NCI-H1930 (cell line): ENCODE measurements at places on chromosomes 11 and 22.

- no peak for DNase-seq
Observed at GRCh38 chr22:48579928-48580309, 1247.8 kb downstream of the BRD1 start.

- DNase-seq, result no peak
Observed at GRCh38 chr11:13019313-13019712, 10.2 kb downstream of the RASSF10 start.

- peak; percentile 55 for DNase-seq
Observed at GRCh38 chr22:29306175-29306834, at the start of gene GAS2L1. Gene GAS2L1, plus strand, starts transcription at chr22:29306650. Its CDS starts 1,456 bp downstream, at chr22:29308106.

GRCh38 chr11:129866311-129866710 lies 29.1 kb downstream of the NFRKB start:
- no peak for DNase-seq

DNA sequence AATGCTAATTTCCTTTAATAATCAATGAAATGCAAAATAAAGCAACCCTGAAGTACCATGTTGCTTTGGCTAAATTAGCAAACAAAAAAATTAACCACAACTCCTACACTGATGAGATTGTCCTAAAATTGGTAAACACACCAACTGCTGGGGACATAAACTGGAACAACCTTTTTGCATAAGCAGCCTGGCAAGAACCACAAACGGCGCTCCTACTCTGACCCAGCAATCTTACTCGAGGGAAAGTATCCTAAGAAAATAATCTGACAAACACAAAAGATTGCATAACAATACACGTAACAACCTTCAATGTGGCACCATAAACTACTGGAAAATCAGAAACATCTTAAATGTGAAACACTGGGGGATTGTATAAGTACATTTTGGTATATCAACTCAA lies 189.8 kb upstream of the PITPNB start:
- no peak for DNase-seq

GRCh38 chr22:28817919-28818859 lies 17.8 kb upstream of the XBP1 start:
- no peak for DNase-seq

- DNase-seq, result no peak
Observed at GRCh38 chr11:121472312-121472711, 19.5 kb upstream of the SORL1-AS1 start.

DNA sequence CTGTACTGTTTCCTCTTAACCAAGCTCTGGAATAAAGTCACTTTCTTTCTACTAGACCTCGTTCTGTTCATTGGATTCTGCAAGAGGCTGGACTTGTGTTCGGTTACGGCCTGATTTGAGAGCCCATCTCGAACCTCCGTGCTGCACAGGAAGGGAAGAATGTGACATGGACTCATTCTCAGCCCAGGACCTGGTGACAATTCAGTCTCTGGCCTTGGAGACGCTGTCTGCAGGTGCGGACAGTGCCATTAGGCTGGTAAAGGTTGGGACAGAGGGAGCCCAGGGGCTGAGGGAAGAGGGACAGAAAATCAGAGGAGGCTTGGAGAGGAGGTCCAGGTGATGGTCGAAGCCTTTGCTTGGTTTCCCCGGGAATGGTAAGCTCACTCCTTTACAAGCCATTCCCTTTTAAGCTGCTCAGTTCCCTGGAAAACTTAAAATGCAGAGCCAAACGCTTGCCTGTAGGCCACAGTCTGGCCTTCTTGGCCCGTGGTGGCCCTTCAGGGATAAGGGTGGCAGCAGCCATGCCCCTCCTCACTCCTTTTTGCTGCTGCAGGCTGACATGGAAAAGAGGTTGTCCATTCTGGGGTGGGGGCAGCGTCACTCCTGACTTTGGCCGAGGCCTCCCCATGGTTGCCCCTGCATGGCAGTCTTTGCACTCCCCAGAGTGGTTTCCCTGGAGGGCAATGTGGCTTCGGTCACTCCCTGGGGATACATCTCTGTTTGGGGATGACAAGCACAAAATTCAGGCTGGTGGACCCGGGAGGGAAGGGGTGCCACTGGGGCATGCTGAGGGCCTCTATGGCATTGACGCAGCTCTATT lies 52.3 kb downstream of the SHISAL1 start:
- no peak for DNase-seq
